ENCODE measurements at places on chromosomes 4 and X.

DNA sequence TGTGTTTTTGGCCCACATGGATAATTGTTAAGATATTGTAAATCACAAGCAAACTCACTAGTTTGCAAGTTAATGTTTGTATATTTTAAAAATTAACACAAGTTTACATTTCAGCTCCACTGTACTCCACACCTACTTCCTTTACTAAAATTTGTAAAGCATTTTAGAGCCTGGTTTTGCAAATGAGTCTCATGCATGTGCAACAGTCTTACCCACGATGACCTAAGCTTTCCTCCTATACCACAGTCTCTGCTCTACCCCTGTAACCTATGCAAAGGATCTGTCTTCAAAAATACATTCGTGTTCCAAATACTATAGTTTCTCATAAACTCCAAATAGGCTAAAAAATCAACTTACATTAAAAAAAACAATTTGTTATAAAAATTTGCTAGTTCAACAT lies 10.2 kb downstream of the BDH2 start:
- DNase-seq: no peak

GRCh38 chr4:86443495-86443894 lies 83.6 kb upstream of the MAPK10 start:
- no peak for DNase-seq

GRCh38 chr4:102696758-102697157 lies 64.0 kb downstream of the MANBA start:
- DNase-seq: no peak

DNA sequence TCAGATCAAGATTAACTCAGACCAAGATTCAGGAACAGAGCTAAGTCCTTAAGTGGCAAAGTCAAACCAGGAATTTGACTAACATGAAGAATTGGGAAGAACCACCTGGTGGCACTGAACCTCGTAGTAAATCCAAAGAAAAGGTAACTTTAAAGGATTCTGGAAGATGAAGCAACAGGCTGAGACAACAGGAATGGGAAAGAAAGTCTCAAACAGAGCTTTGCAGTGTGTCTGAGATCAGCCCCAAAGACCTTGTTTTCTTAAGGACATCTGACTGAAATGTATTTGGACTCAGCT lies 126.1 kb downstream of the ASB9 start:
- no peak for DNase-seq

DNA sequence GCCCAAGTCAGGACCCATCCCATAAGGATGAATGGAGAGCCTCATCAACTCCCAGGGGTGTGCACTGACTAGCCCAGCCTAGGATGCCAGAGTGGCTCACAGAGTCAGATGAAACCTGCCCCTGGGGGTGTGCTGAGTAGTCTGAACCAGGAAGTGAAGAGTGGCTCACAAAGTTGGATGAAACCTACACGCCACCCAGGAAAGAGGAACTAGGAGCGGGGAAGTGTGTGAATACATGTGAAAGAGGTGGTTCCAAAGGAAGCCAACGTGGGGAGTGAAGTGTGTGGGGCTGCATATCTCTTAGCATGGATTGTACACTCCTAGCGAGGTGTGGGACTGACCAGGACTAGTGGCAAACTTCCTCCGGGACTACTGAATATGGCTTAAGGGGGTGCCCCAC lies 902.1 kb upstream of the NDST4 start:
- DNase-seq: no peak

GRCh38 chr4:153603258-153603657 lies 80.8 kb upstream of the TLR2 start:
- DNase-seq: no peak

Data from SW480 (cell line).